ENCODE measurements at places on chromosomes 11 and 22.

DNA sequence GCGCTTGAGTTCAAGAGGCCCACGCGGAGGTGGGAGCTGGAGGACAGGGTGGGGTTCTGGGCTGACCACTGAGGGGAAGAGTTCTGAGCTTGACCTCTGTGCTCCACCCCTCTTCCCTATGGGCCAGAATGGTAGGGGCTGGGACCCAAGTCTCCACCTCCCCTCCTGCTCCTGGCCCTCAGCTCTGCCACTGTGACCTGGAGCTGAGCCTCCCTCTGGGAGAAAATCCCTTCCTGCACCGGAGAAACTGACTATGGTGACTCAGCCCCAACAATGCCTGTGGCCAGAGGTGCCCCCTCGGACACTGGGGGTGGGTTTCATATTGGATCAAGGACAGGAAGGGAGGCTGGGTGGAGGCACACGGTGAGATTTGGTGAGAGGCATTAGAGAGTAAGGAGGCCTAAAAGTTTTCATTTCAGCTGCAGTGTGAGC is 23.0 kb downstream of the RELT start:
- no peak for DNase-seq

- no peak for DNase-seq
These were observed 45.3 kb downstream of the CHRDL2 start for GRCh38 chr11:74685905-74686304.

DNA sequence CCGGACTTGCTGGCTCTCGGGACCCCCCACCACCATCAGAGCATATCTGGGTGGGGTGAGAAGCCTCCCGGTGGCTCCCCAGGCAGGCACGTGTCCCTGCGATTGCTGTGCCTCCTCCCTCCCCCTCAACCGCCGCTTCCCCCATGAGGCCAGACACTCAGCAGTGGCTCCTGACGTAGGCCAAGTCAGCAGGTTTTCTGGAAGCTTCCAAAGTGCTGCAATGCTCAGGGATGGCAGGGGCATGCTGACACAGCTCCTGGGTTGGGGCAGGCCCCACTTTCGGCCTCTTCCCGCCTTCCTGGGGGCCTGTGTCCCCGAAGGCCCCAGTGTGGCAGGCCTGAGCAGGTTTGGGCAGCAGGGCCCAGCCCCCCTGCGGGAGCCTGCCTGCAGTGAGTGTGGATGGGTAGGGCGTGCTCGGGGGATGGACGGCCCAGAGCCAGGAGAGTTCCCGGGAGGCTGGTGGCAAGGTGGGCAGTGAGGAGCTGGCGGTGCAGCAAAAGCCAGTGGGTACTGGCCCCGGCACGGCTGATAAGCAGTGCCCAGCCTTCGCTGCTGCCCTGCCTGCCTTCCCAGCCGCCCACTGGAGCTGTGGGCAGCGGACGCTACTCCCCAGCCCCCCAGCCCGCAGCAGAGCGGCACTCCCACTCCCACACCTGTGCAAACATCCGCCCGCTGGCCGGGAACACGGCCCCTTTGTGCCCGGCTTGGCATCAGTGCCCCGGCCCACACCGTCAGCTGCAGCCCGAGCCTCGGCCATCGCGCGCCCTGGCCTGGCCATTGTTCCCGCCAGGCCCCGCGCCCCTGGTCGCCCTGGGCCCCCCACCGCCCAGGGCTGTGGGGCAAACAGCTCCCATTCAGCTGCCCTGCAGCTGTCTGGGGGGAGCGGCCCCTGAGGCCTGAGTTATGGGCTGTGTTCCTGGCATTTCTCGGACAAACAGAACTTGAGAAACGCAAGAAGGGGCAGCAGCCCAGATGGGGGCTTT is 125.0 kb downstream of the KCNQ1OT1 start:
- no peak for DNase-seq

GRCh38 chr11:106447631-106448191 is 370.2 kb downstream of the AASDHPPT start:
- no peak for DNase-seq

DNA sequence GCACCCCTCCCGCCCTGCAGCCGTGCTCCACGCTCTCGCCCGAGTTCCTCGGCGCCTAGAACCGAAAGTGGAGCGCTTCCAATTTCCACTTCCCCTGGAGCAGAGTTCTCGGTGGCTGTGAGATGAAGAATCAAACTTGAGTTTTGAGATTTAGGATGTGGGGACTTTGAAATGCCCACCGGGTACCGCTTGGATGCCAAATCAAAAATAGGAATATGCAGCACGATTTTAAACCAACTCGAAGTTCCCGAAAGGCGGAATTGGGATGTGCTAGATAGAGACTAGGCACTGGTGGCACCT is 569 bp downstream of the POLA2 start:
- DNase-seq: no peak

DNA sequence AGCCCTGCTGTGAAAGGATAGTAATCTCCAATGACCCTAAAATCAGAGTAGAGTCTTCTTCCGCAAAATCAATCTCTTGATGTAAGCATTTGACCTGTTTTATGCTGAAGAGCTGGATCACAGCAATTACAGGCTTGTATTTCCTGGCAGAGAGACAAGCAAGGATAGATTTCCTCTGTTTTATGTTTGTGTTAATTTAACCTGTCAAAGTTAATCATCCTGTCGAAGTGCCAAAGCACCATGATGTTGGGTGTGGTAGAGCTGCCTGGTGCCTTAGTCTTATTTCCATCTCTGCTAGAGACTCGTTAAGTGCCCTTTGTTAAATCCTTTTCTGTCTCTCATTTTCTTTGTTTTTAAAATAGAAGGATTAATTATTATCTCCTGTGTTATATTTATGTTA is 248.1 kb downstream of the CNTN5 start:
- DNase-seq: no peak

GRCh38 chr11:130202009-130202817 is 42.6 kb downstream of the ST14 start:
- no peak for DNase-seq

- no peak for DNase-seq
These were observed 6.5 kb upstream of the NAALADL1 start for GRCh38 chr11:65064847-65065240.

DNA sequence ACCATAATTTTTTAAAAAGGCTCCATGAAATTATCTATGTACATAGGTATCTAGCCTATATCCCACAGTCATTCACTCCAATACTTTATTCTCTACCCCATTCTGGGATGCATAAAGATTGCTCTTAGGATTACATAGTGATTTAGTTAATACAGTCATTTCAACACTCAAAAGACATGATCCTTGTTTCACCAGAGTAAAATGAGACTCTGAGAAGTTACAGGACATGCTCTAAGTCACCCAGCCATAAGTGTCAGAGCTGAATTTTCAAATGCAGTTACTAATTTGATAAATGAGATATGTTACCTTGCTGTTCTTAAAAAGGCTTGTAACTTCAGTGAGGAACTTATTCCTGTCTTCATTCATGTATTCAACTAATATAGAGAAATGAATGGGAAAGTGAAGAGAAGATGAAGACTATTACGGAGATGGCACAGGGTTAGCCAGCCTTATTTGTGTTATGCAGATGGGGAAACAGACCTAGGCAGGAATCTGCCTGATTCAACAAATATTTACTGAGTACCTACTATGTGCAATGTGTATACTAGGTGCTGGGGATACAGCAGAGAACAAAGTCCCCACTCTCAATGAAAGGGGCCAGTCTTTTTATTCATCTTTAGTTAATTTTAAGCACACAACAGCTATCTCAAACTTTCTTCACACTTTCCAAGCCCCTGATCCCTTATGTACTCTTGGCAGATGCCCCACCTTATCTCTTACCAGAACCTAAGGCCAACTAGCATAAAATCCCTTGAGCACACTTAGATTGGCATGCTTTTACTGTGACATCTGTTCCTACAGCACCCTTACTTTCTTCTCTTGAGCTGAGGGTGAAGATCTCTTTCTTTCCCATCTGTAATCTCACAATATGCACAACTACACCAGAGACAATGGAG is 21.6 kb downstream of the MAPK1 start:
- DNase-seq: no peak

DNA sequence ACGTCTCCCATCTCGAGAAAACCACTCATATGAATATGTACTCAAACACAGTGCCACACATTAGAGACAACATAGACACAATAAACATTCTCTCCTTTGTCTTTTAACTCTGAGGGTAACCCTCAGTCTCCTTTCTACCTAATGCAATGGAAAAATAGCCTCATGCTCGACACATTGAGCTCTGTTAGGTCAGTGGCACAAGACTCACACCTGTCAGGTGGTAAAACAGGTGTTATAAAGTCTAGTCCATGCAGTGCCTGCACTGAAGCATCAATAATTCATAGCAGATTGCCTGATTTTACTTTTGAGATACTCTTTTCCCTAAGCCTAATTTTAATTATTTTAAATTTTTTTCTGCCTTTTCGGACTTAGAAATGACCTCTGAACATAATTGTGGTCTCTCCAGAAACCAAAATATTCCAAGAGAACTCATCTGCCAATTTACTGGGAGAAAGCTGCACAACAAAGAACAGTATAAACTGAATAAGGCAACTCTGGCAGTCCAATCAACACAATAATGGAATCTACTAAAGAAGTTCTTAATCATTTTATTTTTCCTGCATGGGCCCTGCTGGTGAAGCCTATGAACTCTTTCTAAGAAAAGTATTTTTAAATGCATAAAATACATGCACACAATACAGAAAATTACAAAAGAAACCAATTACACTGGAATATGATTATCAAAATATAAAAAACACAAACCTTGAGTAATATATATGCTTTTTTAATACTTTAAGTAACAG is 9.9 kb downstream of the RDX start:
- DNase-seq: no peak

DNA sequence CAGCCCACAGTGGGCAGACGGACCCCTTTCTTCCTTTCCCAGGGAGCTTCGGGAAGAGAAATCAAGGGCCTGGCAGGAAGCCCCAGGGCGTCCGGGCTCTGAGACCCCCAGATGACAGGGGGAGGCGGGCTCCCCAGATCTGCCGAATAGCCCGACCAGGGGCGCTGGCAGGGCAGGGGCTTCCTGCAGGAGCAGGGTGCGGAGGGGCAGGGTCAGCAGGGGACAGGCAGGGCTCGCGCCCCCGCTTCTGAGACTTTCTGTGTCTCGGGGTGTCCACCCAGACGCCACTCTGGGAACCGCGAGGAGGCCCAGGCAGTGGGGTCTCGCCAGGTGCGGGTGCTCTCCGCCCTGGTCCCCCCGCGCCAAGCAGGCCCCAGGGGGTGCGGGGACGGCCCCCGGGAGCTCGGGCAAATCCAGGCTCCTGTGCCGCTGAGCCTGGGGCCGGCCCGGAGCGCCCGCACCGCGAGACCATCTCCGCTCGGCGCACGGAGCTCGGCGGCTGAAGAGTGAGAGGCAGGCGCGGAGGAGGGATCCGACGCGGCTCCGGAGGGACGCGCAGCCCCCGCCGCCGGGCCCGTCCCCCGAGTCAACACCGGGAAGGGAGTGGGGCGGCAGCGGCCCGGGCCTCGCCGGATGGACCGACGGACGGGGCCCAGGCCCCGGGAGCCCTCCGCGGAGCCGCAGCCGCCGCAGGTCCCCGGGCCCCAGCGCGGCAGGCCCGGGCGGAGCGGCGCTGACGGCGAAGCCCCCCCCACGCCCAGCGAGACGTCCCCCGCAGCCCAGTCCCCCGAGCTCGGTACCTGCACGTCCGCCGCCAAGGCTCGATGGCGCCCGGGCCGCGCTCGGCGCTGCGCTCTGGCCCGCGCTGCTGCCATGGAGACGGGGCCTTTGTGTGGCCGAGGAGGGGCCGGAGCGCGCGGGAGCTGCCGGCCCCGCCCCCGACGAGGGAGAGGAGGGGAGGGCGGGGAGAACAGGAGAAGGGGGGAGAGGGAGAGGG is at the start of gene PLXNB2:
Gene PLXNB2 (minus strand): TSS at position 894 of the 997 bp plus-strand sequence. CDS start 17,062 bp downstream, outside the sequence.
- no peak for DNase-seq

DNA sequence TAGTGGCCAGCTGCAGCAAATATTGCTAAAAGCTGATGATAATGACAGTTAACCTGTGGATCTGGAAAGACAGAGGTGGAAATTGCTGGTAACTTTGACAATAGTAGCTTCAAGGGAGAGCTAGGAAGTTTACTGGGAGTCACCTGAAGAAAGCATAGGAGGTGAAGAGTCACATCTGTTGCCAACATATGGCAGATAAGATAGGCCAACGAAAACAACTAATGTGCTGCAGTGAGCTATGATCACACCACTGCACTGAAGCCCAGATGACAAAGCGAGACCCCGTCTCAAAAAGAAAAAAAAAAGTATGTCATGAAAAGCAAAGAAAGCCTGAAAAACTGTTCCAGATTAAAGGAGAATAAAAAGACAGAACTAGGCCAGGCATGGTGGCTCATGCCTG is 4.3 kb upstream of the PRDM10 start:
- DNase-seq: no peak

- DNase-seq: no peak
These were observed 227.6 kb downstream of the MN1 start for GRCh38 chr22:27574002-27574366.

DNA sequence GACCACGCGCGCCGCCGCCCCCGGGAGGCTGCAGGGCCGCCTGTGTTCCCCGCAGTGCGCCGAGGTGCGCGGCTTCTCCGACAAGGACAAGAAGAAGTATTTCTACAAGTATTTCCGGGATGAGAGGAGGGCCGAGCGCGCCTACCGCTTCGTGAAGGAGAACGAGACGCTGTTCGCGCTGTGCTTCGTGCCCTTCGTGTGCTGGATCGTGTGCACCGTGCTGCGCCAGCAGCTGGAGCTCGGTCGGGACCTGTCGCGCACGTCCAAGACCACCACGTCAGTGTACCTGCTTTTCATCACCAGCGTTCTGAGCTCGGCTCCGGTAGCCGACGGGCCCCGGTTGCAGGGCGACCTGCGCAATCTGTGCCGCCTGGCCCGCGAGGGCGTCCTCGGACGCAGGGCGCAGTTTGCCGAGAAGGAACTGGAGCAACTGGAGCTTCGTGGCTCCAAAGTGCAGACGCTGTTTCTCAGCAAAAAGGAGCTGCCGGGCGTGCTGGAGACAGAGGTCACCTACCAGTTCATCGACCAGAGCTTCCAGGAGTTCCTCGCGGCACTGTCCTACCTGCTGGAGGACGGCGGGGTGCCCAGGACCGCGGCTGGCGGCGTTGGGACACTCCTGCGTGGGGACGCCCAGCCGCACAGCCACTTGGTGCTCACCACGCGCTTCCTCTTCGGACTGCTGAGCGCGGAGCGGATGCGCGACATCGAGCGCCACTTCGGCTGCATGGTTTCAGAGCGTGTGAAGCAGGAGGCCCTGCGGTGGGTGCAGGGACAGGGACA is 2.7 kb downstream of the NLRP6 start:
- DNase-seq: no peak

- peak; percentile 83 for DNase-seq
These were observed 143.7 kb downstream of the SNX19 start for GRCh38 chr11:130772266-130773227.

GRCh38 chr11:118640332-118641154 is 33.1 kb downstream of the PHLDB1 start:
- no peak for DNase-seq
